GM12878 (cell line): ENCODE measurements at places on chromosomes 12 and 14.

DNA sequence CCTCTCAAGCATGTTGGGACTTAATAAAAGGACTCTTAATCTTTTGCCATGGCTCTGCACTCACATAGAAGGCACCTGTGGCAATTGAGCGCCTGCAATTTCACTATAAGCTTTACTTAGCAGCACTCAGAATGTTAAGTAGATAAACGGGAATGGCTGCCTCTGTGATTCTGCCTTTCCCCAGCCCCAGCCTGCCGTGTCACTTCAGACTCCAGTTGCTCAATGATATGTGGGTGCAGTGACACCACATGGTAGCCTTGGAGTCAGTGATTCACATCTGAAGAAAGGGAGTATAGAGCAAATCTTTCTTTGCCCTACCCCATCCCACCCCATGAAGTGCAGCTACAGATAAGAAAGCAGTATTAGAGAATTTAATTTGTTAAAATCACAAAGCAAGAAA is 96.1 kb downstream of the ZFC3H1 start:
- no peak for DNase-seq

DNA sequence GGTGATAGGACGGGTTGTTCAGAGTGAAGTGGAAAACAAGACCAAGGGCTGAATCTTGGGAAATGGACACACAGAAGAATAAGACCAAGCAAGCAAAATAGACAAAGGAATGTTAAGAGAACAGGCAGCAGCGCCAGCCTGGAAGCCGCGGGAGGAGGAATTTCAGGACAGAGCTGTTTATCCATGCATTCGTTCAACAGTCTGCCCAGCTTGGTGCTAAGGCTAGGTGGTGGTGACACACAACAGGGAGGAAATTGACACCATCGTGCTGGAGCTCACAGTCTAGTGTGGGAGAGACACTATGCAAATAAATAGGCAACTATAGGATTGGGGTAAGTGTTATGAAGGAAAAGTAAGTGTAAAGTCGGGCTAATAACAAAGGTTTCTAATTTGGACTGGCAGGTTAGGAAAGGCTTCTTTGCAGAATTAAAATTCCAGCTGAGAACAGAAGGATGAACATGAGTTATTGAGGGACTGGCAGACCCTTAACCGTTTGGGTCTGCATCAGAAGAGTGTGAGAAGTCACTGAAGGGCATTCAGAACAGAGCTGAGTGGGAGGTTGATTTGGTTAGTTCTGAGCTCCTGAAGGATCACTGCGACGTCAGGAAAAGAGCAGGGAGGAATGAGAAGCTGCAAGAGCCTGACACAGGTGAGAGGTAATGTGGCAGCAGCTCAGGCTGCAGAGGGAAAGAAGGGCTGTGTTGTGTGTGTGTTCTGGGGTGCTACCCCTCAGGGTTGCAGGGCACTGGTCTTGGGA is 242.6 kb upstream of the FKBP4 start:
- DNase-seq = no peak

GRCh38 chr12:508145-508544 is 48.4 kb downstream of the B4GALNT3 start:
- no peak for DNase-seq

DNA sequence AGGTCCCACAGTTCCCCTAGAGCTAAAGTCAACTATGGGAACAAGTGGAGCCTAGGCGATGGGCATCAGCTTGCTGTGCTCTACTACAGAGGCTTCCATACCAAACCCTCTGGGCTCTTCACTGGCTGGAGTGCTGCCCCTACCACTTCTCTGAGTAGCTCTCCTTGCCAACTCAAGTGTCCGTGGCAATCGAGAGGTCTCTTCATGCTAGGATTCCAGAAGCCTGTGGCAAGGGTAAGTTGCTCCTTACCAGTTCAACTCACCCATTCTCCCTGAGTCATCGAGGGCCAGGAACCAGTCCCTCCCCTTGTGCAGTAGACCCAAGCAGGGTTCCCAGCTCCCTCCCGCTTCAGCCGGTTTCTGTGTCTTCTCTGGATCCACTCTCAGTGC is 76.1 kb downstream of the GALC start:
- no peak for DNase-seq

DNA sequence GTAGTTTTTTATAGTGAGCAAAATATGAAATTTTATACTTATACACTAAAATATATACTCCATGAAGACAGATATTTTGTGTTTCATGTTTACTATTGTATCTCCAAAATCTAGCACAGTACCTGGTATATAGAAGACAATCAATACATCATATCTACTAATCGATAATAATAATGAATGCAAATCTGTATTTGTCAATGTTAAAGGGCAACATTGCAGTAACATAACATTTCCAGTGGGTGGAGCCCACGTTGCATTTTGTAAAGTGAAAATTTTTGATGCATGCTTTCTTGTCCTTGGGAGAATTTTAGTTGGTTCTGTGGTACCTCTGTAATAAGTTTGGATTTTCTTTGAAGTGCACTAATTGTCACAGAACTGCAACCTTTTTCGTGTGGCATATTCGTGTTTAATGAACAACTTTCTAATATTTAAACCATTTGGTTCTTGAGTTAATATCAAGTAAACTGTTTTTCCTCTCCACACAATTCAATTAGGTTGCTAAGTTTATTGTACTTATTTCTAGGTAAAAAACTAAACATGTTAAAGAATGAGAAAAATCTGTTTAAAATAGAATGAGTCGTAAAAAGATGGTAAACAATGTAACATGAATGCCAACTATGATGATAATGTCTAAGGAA is 47.4 kb downstream of the AVPR1A start:
- DNase-seq = no peak

GRCh38 chr14:56199095-56199981 is 81.1 kb downstream of the PELI2 start:
- DNase-seq = peak; percentile 32

- no peak for DNase-seq
Measured at GRCh38 chr14:42095155-42095554, 488.5 kb downstream of the LRFN5 start.

- peak; percentile 51 for DNase-seq
Measured at GRCh38 chr14:78005325-78005724, 164.8 kb upstream of the NRXN3 start.

GRCh38 chr12:26056335-26056734 is 68.5 kb downstream of the BHLHE41 start:
- no peak for DNase-seq
